GM13977 (cell line): ENCODE measurements at places on chromosomes 5 and 9.

GRCh38 chr9:14438232-14439021, 124.5 kb upstream of the NFIB start:
- DNase-seq, result no peak

- no peak for DNase-seq
Observed at GRCh38 chr9:16363916-16364315, 506.6 kb downstream of the BNC2 start.

DNA sequence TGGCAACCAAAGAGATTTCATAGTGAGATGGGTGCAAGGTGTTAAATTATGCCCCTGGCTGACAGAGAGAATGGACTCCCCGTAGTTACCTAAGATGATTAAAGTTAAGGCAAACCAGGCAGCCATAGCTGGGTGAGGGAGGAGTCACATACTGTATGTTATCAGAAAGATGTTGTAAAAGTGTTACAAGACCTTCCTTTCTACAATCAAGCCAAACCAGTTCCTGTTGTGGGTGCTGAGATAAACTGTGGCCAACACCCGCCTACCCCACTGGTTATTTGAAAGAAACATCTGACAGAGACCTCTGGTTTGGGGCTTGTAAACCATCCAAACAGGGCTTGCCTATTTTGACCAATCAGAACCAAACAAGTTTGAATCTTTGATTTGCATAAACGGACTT, 684.7 kb upstream of the NUDT12 start:
- DNase-seq, result no peak

- DNase-seq, result no peak
Observed at GRCh38 chr9:91273853-91274552, 87.7 kb downstream of the AUH start.

GRCh38 chr5:52893863-52894262, 95.3 kb upstream of the ITGA2 start:
- DNase-seq, result no peak

DNA sequence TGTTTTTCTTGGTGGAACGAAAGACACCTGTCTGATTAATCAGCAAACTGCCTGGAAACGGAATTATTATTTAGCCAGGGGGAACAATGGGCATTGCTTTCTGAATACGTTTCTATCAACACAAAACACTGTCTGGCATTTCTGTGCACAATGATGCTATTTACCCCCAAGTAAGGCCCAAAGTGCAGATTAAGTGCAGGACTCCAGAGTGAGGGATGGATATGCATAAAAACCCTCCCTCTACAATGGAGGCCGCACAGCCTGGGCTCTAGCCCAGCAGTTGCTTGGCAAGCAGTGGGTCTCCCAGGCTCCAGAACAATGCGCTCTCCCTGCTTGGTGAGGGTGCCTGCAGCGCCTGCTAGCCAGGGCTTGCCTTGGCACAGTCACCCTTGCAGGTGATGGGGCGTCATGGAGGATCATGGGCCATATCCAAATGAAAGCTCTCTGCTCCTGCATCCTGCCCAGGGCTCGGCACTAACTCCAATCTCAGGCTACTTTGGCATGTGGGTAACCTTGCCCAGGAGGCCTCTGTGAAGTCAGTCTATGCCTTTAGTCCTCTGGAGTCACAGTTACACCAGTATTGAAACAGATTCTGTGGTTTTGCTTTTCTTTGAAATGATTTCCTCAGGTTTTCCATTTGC, 11.5 kb upstream of the SPATA24 start:
- DNase-seq, result no peak

DNA sequence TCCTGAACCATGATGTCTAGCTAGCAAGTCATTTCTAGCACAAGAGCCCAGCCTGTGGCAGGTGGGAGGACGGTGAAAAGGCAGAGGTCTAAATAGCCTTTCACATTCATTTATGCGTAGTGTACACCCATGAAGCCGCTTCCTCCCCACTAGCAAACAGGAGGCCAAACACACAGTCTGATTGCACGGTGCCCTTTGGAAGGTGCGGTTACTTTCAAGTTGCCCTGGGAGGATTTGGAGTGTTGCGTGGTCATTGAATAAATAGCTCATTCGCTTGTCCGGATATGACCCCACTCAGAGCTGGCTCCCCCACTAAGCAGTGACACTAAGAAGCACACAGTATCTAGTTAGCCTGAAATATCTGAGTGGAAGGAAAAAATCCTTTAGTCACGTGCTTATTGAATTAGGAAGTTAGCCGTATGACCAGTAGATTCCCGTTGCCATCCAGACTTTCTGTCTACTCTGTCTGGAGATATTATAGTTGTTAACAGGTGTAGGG, 664 bp upstream of the ARSB start:
- DNase-seq, result peak; percentile 82

GRCh38 chr9:131593936-131594665, 48.8 kb downstream of the PRRT1B start:
- no peak for DNase-seq

DNA sequence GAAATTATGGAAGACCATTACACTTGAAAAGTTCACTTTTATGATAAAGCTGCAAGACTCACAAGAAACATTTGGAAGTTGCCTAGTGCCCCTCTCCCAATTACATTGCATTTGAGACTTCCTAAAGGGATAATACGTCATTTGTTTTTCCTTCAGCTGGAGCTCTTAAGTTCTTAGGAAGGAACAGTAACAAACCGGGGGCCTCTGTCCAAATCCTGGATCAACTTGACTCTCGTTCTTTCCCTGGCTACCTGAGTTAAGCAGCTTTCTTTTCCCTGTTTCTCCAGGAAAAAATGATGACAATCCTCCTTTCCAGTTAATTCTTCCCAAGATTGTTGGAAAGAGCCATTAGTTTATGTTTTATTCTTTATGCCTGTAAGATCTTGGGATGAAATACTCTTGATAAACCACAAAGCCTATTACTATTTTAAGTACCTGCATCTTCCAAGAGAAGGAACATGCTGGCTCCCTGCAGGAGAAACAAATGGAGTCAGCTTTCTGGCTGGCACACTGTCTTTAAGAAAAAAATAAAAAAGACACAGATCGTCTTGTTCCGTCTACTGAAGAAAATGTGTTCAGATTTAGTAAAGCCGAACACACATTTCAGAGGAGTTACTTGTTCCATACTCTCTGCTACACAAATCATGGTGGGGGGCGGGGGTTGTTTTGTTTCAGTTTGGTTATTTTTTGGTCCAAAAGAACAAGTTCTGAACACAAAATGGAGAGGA, 297.9 kb downstream of the EFNA5 start:
- DNase-seq, result no peak

GRCh38 chr5:123709422-123709821, 197.4 kb downstream of the CSNK1G3 start:
- DNase-seq, result no peak

DNA sequence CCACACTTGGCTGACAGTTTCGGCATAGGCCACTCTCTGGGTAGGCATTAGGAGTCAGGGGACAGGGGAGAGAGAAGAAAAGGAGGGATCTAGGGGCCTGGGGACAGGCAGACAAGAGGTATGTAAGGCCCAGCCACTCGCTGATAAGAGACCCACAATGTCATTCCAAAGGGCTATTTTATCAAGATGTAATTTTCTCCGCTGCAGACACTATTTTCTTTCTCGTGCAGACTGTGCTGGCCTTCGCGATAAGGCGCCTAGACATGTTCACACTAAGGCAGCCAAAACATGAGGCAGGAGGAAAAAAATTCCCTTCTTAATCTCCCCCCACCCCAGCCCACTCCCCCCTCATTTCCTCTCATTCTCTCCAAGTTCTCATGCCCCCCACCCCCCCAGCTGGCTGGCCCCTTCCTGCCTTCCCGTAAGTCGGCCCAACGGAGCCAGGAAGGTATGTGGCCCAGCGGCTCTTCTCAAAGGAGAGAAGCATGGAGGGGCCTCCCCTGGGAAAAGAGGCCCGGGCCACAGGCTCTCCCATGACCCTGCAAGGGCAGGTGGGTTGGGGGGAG, 44.9 kb upstream of the SYNPO start:
- no peak for DNase-seq

GRCh38 chr9:124621371-124622328, 114.5 kb upstream of the NR5A1 start:
- no peak for DNase-seq

GRCh38 chr5:72662305-72662704, 154.2 kb upstream of the TNPO1 start:
- DNase-seq, result no peak

GRCh38 chr5:24368115-24368514, 276.7 kb downstream of the CDH10 start:
- DNase-seq, result no peak

- no peak for DNase-seq
Observed at GRCh38 chr9:95778957-95779356, 96.5 kb upstream of the ERCC6L2 start.
